ENCODE measurements at places on chromosomes 3 and 15.

- peak; percentile 6 for DNase-seq
These were observed 107.6 kb downstream of the PEX5L start for GRCh38 chr3:179929091-179929529.

DNA sequence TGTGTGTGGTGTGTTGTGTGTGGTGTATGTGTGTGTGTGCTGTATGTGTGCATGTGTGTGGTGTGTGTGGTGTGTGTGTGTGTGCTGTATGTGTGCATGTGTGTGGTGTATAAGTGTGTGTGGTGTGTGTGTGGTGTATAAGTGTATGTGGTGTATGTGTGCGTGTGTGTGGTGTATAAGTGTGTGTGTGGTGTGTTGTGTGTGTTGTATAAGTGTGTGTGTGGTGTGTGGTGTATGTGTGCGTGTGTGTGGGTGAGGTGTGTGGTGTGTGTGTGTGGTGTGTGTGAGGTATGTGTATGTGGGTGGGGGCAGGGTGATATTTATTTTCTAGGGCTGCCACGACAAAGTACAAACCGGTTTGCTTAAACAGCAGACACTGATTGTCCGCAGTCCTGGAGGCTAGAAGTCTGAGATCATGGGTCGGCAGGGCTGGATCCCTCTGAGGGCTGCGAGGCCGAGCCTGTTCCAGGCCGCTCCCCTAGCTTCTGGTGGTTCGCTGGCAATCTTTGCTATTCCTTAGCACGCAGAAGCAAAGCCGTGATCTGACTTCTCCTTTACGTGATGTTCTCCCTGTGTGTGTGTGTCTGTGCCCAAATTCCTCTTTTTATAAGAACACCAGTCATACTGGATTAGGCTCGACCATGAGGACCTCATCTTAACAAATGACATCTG lies 160.2 kb downstream of the XXYLT1 start:
- no peak for DNase-seq

DNA sequence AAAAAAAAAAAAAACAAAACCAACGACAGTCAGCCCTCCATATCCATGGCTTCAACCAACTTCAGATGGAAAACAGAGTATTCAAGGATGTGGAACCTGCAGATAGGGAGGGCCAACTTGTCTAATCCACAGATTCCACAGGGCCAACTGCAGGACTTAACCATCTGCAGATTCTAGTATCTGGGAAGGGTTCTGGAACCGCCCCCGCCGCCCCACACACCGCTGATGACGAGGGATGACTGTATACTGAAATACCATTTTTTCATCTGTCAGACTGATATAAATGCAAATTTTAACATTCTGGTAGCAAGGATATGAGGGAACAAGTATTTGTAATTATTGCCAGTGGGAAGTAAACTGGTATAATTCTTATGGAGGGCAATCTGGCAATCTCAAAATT lies 29.5 kb downstream of the ADPGK start:
- no peak for DNase-seq

DNA sequence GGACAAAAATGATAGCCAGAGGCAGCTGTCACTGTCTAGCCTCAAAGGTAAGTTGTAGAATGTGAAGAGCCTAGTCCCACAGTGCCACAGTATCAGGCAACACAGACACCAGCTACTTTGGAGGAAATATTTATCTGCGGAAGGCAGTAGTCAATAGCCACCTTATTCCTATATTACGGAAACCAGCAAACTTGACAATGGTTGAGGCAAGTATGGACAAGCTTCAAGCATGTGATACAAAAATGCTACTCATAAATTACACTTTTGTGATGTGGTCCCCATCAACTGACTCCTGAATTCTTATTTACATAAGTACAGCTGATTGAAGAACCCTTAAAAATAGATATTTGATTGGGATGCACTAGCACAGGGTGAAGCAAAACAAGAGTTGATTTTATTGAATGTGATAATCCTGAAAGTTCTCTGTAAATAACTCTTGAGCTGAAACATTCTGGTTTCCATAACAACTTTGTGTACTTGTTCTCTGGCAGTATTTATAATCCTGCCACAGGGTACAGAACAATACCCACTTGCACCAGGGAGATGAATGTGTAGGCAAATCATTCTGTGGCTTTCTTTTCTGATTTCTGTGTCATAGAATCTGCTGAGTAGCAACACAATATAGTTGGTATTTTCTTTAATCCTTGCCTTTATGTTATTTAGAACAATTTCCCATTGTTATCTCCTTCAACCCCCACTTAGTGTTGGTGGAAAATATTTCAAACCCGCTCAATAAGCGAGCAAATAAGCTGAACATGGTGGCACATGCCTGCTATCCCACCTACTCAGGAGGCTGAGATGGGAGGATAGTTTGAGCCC lies at the start of gene ANKUB1:
Gene ANKUB1 (minus strand): TSS at position 103 of the 819 bp plus-strand sequence. CDS start 188 bp downstream, outside the sequence.
- DNase-seq = no peak

- no peak for DNase-seq
These were observed 123.4 kb downstream of the TLE3 start for GRCh38 chr15:69974321-69974720.
